T follicular helper cell (primary cell): ENCODE measurements at places on chromosomes 3 and 15.
A peak's percentile ranks its signal among the peaks of the same experiment; 100 is the strongest.

DNA sequence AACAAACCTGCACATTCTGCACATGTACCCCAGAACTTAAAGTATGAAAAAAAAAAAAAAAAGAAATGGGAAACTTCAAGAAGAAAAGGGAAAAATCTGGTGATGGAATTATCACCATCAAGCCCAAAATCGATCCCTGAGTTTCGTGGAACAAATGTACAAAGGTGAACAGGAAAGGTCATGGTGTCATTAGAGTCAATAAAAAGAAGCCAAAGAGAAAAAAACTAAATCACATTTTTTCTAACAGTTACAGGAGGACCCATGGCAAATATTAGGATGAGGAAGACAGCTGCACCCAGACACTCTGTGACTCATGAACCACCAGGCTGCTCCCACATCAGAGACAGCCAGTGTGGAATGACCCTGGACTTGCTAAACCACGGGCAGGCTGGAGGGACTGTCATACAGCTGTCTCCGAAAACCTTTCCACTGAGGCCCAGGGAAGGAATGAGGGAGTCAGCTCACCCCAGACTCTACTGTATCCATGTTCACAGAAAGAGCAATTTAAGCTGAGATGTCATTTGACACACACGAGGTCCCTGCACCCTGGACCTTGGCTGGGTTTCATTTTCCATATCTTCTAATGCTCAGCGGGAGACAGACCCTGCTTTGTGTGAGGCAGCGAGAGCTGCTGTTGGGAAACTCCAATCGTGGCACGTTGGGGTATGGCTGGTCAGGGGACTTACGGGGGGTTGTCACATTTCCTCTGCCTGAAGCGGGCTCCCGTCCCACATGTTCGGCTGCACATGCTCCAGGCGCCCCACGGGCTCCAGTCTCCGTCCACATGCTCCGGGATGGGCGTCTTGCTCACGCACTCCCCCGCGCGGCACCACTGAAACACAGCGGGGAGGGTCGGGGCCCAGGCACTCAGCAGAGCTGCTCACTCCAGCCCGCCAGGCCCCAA, 210.2 kb downstream of the ADAMTS17 start:
- no peak for DNase-seq

DNA sequence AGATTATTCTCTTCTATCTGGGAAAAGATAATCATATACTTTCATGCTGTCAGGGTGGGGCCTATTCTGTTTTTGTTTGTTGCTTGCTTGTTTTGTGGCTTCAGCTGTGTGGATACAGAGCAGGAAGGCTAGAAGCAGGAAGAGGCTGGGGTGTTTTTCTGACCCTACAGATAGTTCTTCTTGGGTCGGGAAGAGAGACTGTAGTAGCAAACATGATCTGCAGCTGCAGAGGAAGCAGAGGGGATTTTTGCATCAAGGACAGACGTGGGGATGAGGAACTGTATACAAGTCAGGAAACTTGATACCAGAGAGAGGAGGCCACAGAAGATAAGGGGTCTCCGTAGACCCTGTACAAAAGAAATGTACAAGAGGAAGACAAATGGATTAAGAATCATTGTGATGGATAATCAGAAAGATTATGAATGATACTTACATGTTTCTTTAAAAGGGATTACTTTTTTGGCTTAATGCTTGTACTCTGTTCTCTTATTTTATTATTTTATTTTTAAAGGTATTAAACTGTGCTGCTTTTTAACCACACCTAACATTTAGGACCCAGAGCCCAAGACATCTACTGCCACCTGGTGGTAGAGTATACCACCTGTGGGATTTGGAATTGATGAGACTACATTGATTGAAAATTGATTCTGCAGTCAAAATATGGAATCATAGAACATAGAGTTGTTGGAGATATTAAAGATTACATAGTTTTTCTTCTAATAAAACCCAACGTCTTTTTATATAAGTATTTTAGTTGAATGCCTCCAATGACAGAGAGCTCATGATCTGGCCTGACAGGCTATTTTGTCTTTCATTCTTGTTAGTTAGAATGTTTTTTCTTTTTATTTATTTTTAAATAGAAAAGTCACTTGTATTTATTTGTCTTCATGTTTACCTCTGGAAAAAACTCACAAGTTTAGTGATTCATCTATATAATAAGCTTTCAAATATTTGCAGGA, 87.3 kb upstream of the ROPN1 start:
- DNase-seq: no peak

DNA sequence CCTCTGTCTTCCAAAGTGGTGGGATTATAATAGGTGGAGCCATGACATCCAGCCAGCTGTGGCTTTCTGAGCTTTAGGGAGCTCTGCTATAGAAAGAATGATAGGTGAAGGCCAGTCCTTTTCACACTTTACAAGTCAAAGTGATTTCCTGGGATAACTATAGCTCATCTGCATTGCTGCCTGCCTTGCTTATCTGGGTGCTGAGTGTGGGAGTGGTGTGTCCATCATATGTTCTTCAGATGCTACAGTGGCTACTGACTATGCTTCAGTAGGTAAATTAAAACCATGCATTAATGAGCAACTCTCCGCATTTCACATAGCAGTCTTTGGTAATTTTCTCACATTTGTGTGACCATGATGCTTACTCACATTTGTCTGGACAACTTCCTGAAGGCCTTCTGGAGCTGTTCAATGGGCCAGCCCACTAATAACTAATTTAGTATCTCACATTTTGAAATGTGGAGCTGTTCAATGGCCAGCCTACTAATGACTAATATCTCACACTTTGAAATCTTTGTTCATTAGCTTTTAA, 23.4 kb downstream of the RHOA start:
- DNase-seq: no peak

- DNase-seq: no peak
Measured at GRCh38 chr3:128394033-128394432, 72.7 kb downstream of the DNAJB8 start.

DNA sequence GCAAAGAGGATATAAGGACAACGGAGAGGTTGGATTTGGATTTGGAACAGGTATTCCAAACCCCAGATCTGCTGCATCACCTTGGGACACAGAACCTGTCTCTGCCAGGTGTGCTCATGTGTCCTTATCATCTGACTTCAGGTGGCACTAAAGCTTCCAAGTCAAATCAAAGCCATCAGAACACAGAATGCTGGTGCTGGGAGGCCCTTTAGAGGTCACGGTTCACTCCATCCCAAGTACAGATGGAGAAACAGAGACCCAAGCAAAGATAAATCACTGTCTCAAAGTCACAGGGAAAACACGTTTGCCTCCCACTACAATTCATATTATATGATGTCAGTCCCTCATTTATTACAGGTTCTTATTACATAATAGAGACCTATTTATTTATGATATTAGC, 72.8 kb downstream of the HES1 start:
- no peak for DNase-seq

GRCh38 chr15:79929412-79929811, 32.6 kb upstream of the MTHFS start:
- DNase-seq: no peak

DNA sequence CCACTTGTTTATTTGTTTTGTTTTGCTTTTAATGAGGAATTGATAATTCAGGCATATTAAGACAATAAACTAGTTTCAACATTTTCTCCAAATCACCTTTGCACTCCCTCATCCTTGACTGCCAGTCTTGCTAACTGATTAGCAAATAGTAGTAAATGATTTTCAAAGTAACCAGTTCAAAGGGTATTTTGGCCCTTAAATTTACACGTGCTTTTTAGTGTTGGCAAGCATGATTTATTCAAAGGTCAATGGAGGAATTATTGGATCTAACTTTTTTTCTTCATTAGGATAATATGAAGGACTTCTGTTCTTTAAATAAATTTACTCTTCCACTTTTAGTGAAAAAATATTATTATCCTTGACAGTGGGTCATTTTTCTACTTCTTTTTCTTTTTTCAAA, 53.8 kb downstream of the BCHE start:
- no peak for DNase-seq

DNA sequence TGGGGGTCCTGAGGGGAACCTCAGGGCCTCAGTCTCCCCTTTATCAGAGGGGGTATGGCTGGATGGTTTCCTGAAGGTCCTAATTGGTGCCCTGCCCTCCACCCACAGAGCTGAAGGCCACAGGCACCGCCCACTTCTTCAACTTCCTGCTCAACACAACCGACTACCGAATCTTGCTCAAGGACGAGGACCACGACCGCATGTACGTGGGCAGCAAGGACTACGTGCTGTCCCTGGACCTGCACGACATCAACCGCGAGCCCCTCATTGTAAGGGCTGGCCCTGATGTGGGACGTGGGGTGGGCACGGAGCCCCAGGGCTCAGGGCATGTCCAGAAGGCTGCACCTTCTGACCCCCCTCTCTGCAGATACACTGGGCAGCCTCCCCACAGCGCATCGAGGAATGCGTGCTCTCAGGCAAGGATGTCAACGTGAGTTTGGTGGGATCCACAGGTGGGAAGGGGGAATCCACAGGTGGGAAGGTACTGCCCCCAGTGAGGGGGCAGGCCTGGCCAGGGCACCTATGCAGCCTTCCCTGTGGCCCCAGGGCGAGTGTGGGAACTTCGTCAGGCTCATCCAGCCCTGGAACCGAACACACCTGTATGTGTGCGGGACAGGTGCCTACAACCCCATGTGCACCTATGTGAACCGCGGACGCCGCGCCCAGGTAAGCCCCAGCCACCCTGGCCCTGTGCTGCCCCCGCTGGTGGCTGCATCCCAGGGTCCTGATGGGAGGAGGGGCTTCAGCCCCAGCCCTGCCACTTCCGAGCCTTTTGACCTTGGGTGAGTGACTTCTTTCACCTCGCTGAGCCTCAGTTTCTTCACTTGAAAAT, 17.5 kb upstream of the GNAT1 start:
- no peak for DNase-seq

DNA sequence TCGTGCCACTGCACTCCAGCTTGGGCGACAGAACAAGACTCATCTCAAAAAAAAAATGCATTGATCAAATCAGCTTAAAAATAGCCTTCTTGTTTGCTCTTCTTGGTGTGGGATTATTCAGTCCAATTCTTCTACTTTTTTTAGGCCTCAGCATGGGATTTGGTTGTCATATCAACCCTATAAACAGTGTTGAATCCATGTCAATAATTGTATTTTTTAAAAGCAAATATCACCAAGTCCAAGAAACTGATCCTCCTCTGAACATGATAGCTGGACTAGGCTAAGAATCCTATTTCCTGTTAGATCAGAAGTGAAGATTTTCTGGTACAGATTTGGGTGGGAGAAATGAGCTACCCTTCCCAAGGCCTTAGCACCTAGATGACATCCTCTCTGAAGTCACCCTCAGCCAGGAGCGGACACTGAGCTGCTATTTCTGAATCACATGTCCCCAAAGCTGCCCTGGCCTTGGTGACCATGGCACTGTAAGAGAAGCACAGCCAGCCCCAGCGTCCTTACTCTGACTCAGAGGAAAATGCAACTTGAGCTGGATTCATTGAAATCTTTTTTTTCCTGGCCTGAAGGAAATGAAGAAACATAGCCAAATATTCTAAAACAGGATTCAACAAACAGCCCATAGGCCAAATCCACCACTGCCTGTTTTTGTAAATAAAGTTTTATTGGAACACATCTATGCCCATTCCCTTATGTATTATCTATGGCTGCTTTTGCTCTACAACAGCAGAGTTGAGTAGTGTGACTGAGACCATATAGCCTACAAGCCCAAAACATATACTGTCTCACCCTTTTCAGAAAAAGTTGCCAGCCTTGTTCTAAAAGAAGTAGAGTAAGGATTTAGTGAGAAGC, 215.9 kb upstream of the CTDSPL start:
- DNase-seq: no peak

DNA sequence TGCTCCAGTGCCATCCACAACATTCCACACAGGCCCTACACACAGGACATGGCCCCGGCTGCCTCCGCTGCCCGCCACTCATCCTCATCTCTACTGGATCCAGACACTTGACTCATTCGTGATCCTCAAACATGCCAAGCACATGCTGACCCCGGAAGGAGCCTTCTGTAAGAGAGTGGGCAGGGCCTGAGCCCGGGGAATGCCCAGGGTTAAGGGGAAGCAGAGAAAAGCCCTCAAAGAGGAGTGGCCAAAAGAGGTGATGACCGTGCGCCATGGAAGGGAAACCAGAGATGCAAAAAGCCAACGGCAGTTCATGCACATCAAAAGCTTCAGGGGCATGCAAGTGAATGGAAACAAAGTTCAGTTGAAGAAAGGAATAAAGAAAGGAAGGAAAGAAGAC, 46.1 kb downstream of the RFTN1 start:
- peak; percentile 28 for DNase-seq

GRCh38 chr3:23696842-23697241, 108.9 kb upstream of the UBE2E1 start:
- no peak for DNase-seq

DNA sequence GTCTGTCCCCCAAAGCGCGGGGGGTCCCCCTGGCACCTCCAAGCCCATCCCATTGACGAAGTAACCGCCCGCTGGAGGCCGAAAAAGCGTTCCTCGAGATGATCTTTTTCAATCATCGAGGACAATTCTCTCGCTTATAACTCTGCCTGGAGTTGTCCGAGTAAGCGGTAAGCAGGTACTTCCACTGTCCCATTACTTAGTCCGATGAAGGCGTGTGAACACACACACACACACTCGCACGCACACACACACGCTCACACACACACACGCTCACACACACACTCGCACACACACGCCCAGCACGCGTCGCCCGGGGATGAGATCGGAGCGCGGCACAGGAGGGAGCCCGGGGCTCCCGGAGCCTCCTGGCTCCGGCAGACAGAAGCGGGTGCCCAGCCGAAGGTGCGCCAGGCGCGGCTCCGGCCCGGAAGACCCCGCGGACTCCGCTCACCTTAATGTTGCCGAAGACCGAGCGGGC, 430 bp downstream of the SLCO2A1 start:
- DNase-seq: no peak

DNA sequence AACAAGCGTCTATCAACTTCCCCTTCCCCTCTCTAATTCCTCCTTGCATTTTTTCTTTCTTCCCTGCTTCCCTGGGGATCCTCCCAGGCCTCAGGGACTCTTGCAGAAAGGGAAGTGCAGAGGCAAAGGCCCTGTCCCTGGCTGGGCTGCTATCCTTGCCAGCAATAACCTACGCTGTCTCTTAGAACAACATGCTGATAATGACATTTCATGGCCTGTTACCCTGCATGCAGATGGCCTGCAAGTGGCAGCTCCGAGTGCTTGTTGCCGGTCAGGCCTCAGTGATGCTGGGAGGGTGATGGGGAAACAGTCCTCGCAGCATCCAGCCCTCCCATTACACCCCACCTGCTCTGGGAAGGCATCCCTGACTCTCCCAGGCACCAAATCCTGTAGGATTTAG, 167.6 kb downstream of the RAB11A start:
- DNase-seq: no peak

GRCh38 chr3:161577662-161578061, 81.1 kb downstream of the OTOL1 start:
- DNase-seq: no peak
